ENCODE measurements at places on chromosomes 6 and 20. TPM values are rescaled to one million over a fixed set of nuclear protein-coding genes. Genes with fewer than 3 reads are reported as not detected.

- H3K4me1 ChIP-seq = no peaks in the 10 kb centered on the region
- DNase-seq = no peak
- H3K27me3 ChIP-seq = no peaks in the 10 kb centered on the region
- H3K4me3 ChIP-seq = no peak overlapping the region
Observed at GRCh38 chr6:38739532-38739931, 24.4 kb downstream of the DNAH8 start.

DNA sequence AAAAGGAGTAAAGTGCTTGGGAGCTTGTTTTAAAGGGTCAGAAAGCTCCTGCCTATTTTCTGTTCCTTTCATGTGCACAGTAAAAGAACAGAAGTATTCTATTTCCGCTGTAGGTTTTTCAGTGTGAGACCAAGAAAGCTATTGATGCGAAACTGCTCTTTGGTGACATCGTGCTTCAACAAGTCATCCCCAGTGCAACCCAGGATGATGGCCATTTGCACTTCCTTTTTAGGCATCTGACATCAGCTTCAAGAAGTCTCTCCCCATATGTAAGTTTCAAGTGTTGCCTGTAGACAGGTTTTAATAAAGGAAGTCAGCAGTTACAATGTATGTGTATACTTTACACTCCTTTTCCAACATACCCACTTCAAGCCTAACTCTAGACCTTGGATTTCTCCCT, 131.6 kb downstream of the RFX6 start:
- no peak overlapping the region for H3K4me3 ChIP-seq
- no peaks in the 10 kb centered on the region for H3K4me1 ChIP-seq
- no peaks in the 10 kb centered on the region for H3K27me3 ChIP-seq
- H3K27ac ChIP-seq = no peak overlapping the region
- no peaks in the 10 kb centered on the region for H3K36me3 ChIP-seq

DNA sequence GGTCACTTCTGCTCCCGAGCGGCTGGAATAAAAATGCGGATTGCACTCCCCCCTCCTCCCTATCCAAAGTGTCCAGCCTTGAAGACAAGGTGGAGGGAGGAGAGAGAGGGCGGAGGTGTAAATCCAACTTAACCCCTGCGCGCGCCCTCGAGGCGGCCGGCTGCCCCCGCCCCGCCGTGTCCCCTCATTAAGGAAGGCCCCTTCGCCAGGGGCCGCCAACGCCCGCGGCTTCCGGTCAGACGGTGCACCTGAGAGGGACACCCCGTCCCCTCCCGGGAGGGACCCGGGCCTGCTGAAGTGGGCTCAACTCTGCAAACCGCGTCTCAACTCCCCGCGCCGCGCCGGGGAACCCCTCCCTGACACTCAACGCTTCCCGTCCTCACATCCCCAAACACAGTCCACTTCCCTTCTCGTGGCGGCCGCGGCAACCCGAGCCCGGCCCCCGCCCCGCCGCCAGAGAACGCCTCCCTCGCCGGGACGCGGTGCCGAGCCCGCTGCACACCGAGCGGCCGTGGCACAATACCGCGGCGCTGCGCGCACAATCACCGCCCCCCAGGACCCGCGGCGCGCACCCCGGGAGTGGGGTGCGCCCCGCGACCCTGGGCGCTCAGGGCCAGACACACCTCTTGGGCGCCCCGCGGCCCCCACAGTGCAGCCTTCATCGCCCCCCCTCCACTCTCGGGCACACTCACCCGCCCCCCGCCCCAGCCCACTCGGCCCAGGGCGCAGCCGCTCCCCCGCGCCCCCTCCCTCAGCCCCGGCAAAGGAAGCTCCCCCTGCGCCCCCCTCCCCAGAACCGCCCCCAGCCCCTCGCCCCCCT, 102.5 kb downstream of the NOL4L start:
- H3K27ac ChIP-seq = peak overlapping the region; percentile 70
- H3K4me1 ChIP-seq = peaks cover 33% of the 10 kb centered on the region
- DNase-seq = no peak
- H3K36me3 ChIP-seq = no peaks in the 10 kb centered on the region
- H3K27me3 ChIP-seq = no peaks in the 10 kb centered on the region
- peak overlapping the region; percentile 90 for H3K4me3 ChIP-seq

DNA sequence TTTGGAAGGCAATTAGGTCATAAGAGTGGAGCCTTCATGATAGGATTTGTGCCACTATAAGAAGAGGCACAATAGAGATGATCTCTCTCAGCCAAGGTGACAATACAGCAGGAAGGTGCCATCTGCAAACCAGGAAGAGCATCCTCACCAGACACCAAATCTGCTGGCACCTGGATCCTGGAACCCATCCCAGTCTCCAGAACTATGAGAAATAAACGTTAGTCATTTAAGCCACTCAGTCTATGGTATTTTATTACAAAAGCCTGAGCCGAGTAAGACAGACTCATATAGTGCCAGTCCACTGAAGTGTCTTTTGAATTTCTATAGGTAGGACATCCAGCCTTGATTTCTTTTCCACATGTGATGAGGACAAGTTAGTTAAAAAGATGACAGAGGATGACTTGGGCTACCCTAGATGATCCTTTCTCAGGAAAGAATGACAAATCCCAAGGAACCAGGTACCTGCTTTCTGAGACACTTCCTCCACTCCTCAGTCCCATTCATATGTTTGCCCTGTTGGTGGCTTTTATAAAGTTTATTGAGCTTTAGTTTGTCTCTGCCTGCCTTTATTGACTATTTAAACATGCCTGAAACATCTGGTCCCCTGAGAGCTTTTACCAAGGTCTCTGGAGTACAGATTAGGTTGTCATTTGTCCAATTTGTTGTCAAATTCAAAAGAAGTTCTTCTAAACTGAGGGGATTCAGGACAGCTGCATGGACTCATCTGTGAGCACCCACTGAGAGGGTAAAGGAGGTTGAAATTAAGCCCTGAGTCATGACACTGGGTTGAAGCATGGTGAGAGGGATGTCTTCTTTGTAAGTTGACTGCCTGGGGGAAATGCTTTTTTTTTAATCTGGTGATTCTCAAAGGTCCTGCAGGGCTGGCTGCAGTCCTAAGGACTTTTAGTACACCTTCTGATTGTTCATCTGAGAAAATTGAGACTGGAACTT, 165.0 kb upstream of the PLCB4 start:
- H3K36me3 ChIP-seq = no peaks in the 10 kb centered on the region
- H3K4me1 ChIP-seq = no peaks in the 10 kb centered on the region
- no peak overlapping the region for H3K27ac ChIP-seq

- no peaks in the 10 kb centered on the region for H3K27me3 ChIP-seq
- H3K4me3 ChIP-seq = no peak overlapping the region
- DNase-seq = no peak
- H3K4me1 ChIP-seq = no peaks in the 10 kb centered on the region
Observed at GRCh38 chr20:6397115-6397514, 274.3 kb upstream of the FERMT1 start.

DNA sequence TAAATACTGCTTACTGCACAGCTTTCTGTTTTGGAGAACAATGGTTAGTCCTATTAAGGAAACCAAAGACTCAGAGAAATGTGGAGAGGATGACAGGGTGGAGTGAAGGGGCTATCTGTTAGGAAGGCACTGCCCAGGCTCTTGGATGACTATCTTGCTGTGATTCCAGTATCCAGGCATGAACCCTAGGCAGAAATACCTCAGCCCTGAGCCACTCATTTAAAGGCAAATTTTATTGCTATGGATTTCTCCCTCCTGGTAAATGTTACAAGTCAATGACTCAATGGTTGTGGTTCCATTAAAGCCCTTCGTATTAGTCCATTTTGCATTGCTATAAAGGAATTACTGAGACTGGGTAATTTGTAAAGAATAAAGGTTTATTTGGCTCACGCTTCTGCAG, 25.9 kb downstream of the ADGRF4 start:
- no peak for DNase-seq
- no peaks in the 10 kb centered on the region for H3K27me3 ChIP-seq
- no peak overlapping the region for H3K27ac ChIP-seq

DNA sequence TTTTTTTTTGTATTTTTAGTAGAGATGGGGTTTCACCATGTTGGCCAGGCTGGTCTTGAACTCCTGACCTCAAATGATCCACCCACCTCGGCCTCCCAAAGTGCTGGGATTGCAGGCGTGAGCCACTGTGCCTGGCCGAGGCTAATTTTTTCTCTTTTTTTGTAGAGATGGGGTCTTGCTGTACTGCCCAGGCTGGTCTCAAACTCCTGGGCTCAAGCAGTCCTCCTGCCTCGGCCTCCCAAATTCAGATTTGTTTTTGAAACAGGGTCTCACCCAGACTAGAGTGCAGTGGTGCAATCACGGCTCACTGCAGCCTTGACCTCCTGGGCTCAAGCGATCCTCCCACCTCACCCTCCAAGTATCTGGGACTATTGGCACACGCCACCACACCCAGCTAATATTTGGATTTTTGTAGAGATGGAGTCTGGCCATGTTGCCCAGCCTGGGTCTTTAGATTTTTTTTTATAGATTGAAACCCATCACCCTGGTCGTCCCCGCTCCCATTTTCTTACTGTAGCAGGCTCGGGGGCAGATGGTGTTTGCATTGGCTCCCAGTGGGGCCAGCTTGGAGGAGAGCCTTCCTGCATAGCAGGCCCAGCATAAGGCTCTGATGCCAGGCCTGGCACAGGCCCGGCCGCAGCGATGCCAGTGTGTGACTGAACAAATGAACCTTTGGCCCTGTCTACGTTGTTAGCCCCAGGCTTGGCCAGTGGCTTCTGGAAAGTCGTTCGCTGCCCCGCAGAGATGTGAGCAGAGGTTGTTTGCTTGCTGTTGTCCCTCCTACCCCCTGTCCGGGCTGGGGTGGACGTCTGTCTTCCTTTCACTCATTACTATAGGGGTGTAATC, 4.3 kb upstream of the MTG2 start:
- no peak overlapping the region for H3K4me3 ChIP-seq
- no peak overlapping the region for H3K27ac ChIP-seq
- no peak for DNase-seq
- H3K4me1 ChIP-seq = peaks cover 16% of the 10 kb centered on the region
- H3K27me3 ChIP-seq = no peaks in the 10 kb centered on the region

DNA sequence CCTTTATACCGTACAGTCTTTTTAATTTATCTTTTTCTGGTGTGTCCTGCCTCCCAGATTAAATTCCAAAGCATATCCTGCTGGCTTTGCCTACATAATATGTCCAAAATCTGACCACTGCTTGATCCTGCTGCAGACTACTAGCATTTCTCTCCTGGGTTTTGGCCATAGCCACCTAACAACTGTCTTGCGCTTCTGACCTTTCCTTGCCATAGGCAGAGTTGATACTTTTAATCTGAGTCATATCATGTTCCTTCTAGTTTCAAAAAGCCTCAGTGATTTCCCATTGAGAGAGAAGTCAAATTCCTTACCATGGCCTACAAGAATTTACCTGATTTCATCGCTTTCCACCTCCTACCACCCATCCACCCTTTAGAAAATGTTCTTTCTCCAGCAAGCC, 104.8 kb downstream of the BCKDHB start:
- H3K4me1 ChIP-seq = no peaks in the 10 kb centered on the region
- no peak for DNase-seq
- H3K4me3 ChIP-seq = no peak overlapping the region
- no peaks in the 10 kb centered on the region for H3K27me3 ChIP-seq
- H3K36me3 ChIP-seq = no peaks in the 10 kb centered on the region

- no peak overlapping the region for H3K4me3 ChIP-seq
- no peaks in the 10 kb centered on the region for H3K27me3 ChIP-seq
- H3K27ac ChIP-seq = peak overlapping the region; percentile 21
- peaks cover 17% of the 10 kb centered on the region for H3K4me1 ChIP-seq
- DNase-seq = no peak
Observed at GRCh38 chr20:43925215-43925614, 10.6 kb downstream of the TOX2 start.

- no peak overlapping the region for H3K4me3 ChIP-seq
- no peaks in the 10 kb centered on the region for H3K27me3 ChIP-seq
- peaks cover 23% of the 10 kb centered on the region for H3K4me1 ChIP-seq
- H3K27ac ChIP-seq = peak overlapping the region; percentile 71
Observed at GRCh38 chr6:158068893-158069799, 87.5 kb downstream of the SYNJ2 start.

DNA sequence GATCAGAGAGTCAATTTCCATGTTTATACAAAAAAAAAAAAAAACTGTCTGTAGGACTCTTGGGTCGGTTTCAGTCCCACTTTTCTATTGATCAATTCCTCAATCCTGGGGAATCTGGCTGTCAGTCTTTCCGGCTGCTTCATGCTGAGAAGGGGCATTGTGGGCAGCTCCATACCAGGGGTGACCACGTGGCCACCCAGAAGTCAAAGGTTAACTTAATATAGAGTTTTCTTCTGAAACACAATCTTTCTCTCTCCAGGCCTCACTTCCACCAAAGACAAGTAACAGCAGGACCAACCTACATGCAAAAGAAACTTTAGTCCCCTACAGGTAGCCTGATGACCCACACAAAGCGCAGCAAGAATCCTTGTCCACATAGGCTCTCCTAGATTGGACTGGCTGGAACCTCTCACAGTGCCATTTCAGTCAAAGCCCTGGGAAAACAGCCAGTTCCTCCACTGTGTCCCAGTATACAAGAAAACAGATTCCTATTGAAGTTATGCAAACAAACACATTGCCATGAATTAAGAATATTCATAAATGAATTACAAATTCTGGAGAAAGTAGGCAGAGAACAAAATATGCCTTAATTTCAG, 18.5 kb upstream of the SERPINB9 start:
- no peaks in the 10 kb centered on the region for H3K36me3 ChIP-seq
- no peak overlapping the region for H3K27ac ChIP-seq
- no peak for DNase-seq
- no peak overlapping the region for H3K4me3 ChIP-seq
- H3K27me3 ChIP-seq = no peaks in the 10 kb centered on the region

GRCh38 chr20:36308986-36309385, 2.8 kb downstream of the DLGAP4 start:
- peaks cover 37% of the 10 kb centered on the region for H3K27me3 ChIP-seq
- peaks cover 19% of the 10 kb centered on the region for H3K4me1 ChIP-seq
- DNase-seq = no peak
- no peaks in the 10 kb centered on the region for H3K36me3 ChIP-seq
- H3K4me3 ChIP-seq = no peak overlapping the region

DNA sequence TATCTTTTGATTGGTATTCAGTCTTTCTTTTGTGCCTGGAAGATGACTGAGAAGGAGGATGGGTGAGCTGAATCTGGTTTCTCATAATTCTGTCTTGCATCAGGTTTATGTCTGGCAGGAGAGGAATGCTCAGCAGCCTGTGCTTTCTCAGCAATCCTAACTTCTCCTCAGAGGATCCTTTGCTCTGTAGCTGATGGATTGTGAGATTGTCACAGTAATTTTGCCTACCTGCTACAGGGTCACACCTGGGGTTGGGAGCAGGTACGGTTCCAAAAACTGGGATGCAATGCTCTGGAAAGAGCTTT, 2.1 kb upstream of the HS3ST5 start:
- H3K27ac ChIP-seq = no peak overlapping the region
- no peaks in the 10 kb centered on the region for H3K36me3 ChIP-seq
- H3K4me1 ChIP-seq = peaks cover 11% of the 10 kb centered on the region
- peaks cover 8% of the 10 kb centered on the region for H3K27me3 ChIP-seq
- H3K4me3 ChIP-seq = no peak overlapping the region

DNA sequence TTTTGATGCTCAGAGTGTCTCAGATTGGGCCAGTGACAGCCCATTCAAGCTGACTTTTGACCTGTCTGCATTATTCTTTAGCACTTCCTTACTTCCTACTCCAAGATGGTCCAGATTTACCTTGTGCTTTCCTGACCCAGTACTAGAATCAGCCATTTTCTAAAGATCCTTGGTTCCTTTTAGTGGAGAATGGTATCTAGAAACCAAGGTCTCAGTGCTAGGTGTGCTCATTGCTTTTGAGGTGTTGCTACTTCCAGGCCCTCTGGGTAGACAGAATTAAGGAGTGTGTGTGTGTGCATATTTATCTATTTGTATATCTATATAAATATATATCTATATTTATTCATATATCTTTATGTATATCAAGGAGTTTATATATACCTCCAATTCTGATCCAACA, 67.3 kb upstream of the UTRN start:
- no peak overlapping the region for H3K27ac ChIP-seq
- H3K4me1 ChIP-seq = peaks cover 7% of the 10 kb centered on the region
- no peaks in the 10 kb centered on the region for H3K27me3 ChIP-seq
- H3K4me3 ChIP-seq = no peak overlapping the region
- no peaks in the 10 kb centered on the region for H3K36me3 ChIP-seq

The CCDC28A gene
- 5.8 TPM for total RNA-seq

The C20orf204 gene
- 0.57 TPM for total RNA-seq

The OR12D1 gene
- total RNA-seq = not detected

The PARD6B gene
- 6.5 TPM for total RNA-seq

The NR2E1 gene
- not detected for total RNA-seq
